ENCODE measurements at places on chromosomes 12 and 14.

DNA sequence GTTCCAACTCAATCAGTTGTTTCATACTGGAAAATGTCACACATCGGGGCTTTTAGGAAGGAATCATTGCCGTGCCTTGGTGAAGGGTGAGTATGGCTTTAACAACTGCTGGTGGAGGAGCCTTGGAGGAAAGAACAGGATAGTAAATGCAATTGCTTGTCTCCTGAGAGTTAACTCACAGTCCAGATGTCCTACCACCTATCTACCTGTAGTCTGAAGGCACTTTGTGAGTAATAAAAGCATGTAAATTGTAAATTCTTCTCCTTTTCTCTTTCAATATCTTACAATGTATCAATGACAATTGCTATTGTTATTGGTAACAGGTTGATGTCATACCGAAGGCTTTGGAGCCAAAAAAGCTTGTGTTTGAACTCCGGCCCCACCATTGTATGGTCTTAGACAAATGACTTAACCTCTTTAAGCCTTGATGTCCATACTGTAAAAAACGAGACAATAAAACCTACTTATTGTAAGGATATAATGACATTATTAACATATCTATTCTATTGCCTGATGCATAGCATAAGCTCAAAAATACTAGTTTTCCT is 397.4 kb downstream of the ADAMTS20 start:
- DNase-seq = no peak

DNA sequence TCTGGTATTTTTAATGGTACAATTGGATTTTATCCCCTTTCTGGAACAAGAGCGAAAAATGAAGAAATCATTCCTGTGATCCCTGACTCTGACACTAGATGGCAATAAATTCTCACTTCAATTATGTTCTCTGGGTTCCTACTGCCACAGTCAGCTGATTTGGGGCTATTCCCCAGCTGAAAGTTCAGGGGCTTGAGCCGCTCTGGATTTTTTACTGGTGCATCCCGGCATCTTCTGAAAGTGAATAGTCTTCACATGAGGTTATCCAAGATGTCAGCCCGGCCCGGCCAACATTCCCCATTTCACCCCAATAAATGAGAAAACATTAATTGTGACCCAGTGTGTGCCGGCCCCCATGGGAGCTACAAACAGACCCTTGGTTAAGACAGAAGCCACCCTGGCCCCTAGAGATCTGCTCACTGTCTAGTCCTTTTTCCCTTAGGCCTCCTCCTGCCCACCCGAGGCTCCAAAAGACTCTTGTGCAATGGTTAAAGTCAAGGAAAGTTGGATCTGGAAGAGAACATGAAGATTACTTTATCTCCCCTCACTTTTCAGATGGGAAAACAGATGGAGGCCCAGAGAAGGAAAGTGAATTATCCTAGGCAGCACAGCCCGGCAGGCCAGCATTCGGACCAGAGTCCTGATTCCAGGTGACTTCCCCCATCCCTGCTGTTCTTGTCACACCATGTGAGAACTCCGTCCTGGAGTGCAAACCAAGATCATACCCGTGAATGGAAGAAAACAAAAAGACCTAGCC is 20.8 kb downstream of the CKAP4 start:
- peak; percentile 23 for DNase-seq

GRCh38 chr14:91464615-91465205 is 45.4 kb downstream of the PPP4R3A start:
- peak; percentile 48 for DNase-seq

GRCh38 chr14:66104486-66104885 is 381.7 kb upstream of the CCDC196 start:
- DNase-seq = no peak

GRCh38 chr14:33836203-33836899 is 114.5 kb downstream of the EGLN3 start:
- DNase-seq = no peak

DNA sequence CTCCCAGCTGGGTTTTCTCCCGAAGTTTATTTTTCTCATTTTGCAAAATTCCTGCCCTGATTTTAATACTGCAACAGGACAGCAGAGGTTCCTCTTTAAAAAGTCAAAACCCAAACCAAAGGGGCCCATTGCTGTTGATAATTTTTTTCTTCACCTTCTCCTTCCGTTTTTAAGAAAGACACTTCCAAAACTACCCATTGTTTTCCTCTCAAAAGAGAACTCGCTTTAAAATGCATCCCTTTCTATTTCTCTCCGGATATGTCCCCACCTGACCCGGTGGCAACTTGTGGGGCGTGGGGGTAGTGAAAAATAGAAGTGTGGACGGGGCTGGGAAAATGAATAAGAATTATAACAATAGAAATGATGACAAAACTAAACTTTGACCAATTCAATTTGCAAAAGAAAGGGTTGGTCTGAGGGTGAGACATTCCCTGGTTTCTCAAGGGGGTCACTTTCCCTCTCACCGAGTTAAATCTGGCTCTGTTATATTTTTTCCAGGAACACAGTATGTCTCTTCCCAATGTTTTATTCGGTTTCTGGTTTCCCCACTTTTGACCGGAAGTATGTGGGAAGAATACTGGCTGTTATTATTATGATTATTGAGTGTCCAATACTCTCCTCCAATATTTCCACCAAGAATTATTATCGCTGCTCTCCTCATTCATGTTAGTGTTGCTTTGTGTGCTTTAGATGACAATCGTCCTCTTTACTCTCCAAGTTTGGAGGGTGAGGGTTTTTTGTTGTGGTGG is 4.1 kb upstream of the TBX5 start:
- DNase-seq = no peak

GRCh38 chr12:113105606-113106271 is 29.8 kb downstream of the RASAL1 start:
- DNase-seq = no peak

GRCh38 chr14:81401420-81402122 is 1.4 kb upstream of the STON2 start:
- DNase-seq = no peak

DNA sequence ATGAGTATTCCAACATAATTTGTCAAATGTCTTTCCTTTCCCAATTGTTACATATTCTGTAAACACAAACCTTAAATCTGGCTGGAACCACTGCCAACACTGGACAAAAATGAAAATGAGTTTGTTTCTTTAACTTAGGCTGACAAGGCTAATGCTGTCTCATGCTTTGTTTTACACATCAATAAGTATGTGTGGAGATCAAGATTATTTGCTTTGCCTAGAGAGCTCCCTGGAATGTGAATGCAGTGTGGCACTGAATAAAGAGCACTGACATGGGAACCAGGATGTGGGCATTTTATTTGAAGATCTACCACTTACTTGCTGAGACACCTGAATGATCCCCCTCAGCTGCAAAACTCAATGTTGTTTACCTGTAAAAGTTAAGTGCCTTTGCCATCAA is 61.7 kb downstream of the RALGAPA1 start:
- no peak for DNase-seq

- no peak for DNase-seq
Measured at GRCh38 chr12:46944088-46944487, 118.3 kb upstream of the SLC38A4 start.

GRCh38 chr14:54599966-54600716 is 33.2 kb downstream of the SAMD4A start:
- no peak for DNase-seq

DNA sequence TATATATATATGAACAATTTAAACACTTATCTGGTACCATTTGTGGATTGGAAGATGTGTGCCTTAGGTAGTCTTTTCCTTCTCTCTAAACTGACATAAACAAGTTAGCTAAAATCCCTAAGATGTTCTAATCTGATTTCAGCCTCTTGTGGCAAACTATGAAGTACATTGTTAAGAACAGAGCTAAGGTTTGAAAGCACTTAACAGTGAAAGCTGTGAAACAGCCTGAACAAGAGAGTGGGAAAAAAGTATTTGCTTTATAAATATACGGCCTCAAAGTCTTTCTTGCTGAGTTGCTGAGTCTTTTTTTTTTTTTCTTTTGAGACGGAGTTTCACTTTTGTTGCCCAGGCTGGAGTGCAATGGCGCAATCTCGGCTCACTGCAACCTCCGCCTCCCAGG is 53.7 kb upstream of the PELI2 start:
- no peak for DNase-seq

DNA sequence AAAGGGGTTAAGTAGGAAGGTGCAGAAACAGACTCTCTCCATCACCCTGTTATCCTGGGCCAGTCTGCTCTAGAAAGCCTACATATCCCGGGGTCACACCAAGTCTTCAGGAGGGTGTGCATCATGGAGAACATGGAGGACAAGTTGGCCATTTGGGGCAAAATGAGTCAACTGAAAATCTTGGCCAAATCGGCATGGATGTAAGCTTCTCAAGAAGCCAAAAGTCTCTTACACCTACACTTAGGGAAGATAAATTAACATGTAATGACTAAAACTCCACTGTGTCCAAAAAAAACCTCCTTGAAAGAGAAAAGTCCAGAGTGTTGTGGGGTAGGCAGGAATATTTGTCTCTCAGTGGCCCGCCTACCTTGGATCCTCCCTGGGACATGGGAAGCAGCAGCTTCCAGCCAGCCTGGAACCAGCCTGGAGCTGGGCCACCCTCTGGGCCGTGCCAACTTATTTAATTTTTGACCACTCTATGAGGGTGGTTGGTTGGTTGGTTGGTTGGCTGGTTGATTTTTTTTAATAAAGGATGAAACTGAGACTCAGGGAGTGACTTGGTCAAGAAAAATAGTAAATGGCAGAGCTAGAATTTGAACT is 17.9 kb upstream of the TC2N start:
- no peak for DNase-seq

- DNase-seq = no peak
Measured at GRCh38 chr12:69991690-69992288, 166.8 kb downstream of the MYRFL start.

GRCh38 chr12:67667276-67668073 is 18.9 kb downstream of the DYRK2 start:
- DNase-seq = no peak

- no peak for DNase-seq
Measured at GRCh38 chr12:27338473-27338872, 5.8 kb downstream of the BMAL2 start.

GRCh38 chr14:89214221-89214965 is 202.6 kb downstream of the FOXN3 start:
- no peak for DNase-seq

GRCh38 chr12:51937926-51938325 is 13.6 kb upstream of the ACVR1B start:
- no peak for DNase-seq

DNA sequence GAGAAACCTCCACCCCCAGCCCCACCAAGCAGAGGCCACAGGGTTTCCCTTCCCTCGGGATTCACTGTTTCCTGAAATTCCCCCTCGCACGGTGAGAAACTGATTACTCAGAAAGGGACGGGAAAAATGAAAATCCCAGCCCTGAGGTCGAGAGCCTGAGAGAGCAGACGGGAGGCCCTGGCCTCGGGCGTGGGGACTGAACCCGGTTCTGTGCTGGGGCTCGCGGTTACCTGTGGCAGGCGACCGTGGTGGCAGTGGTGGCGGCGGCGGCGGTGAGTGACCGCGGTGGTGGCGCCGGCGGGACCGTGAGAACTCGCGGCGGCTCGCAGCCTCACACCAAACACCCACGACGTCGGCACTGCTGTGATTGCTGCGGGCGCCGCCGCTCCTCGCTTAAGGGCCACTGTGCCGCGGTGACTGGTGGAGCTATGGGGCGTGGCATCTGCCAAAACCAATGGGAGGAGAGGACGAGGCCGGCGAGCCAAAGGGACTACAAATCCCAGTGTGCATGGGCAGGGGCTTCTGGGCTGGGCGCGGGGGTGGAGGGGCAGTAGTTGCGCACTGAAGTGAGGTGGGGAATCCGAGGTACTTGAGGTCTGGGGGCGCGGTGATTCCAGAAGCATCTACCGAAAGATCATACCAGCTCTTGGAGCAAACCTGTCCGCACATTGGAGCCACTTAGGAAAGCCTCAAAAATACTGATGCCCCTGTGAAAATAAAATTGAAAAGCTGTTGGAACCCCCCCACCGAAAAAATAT is at the start of gene LGMN:
Gene LGMN, minus strand, starts transcription at position 369 of the 758 bp plus-strand sequence. CDS start 15,841 bp downstream, outside the sequence.
- DNase-seq = peak; percentile 89

GRCh38 chr12:73817161-73817560 is 720.5 kb upstream of the ATXN7L3B start:
- no peak for DNase-seq

DNA sequence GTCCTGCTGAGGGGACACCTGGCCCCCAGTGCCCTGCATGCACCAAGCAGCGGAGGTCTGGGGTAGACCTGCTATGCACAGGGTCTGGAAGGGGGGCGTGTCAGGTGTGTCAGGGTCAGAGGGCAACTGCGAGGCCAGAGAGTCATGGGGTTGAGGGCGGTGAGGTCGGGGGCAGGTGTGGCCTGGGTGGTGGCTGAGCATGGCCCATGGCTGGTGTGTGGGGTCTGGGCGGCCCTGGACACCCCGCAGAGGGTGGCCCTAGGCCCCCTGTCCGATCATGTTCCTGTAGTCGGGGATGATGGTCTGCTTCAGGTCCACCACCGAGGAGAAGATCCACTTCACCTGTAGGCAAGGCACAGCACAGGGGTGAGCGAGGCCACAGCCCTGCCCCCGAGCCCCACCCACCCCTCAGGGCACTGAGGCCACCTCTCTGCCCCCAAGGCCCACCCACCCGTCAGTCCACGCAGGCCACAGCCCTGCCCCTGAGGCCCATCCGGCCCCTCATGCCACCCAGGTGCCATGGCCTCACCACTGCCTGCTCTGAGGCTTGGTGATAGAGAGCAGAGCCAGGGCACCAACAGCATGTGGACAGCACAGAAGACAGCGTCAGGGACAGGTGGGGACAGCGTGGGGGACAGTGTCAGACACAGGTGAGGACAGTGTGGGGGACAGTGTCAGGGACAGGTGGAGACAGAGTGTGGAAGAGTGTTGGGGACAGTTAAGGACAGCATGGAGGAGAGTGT is 211.3 kb downstream of the TMEM121 start:
- no peak for DNase-seq

- DNase-seq = no peak
Measured at GRCh38 chr12:63968673-63969072, 124.2 kb downstream of the SRGAP1 start.

GRCh38 chr14:49923881-49924280 is 31.0 kb downstream of the ARF6 start:
- no peak for DNase-seq

DNA sequence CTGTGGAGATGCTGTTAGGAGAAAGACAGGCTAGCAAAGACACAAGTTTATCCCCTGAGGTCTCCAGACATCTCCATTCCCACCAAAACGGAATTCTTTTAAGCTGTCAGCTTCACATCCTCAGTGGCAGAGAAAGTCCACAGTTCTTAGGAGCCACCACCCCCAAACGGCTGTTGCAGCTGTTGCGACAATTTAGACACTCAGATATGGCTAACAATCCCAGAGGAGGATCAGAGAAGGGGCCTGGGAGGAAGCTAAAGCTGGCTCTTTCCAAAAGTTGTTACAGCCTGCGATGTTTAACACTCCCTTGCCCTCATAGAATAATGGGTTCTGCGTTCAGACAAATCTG is 1.9 kb upstream of the ATP5MC2 start:
- DNase-seq = no peak

DNA sequence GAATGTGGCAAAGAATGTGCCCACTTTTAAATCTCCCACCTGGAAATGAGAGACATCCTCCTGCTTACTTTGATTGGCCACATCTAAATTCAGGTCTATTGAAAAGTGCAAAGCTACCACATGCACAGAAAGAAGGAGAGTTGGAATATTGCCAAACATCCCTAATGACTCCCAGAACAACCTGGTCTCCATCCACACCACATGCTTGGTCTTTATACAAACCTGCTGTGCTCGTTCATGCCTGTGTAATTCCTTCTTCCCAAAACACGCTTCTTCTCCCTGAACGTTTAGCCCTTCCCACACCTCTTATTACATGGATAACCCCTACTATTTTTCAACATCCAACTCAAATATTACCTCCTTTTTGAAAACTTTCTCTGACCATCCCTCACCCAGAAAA is 66.2 kb upstream of the BCL2L14 start:
- no peak for DNase-seq

- no peak for DNase-seq
Measured at GRCh38 chr14:56592746-56593544, 13.3 kb downstream of the TMEM260 start.

GRCh38 chr12:108218921-108219320 is 89.8 kb downstream of the WSCD2 start:
- no peak for DNase-seq

Data from activated CD4-positive, alpha-beta memory T cell treated with anti-CD3 and anti-CD28 coated beads for 36 hours (primary cell).